ENCODE measurements at places on chromosomes 5 and 9.

DNA sequence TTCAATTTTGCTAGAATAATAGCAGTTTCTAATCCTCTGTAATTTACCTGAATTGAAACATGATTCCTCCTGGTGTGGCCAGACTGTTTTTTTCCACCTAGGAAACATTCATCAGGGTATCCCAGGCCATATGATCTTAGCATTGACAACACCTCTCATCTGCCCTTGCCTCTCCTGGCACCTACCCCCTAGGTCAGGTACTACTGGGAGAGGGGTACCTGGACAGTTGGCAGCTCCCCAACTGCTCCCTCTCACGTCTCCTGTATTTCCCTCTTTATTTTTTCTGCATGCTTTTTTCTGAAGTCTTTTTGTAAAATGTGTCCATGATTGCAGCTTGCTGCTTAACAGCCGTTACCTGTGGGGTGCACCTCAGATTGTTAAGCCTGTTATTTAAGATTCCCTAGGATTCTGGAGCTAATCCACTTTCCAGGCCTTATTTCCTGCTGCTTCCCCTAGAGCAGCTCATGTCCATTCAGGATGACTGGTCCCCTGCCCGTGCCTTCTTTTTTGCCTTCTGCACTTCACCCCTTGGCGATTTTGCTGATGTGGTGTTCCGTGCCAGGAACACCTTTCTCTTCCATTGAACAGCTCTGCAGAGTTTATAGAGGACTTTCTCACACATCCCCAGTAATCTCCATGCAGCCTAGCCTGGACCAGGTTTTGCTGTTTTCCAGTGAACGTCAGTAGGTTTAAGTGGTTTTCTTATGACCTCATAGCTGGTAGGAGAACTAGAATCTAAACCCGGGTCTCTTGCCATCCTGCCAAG lies 33.6 kb downstream of the SNX30 start:
- no peak for DNase-seq

- no peak for DNase-seq
Measured at GRCh38 chr5:166074582-166075481, 2216.6 kb upstream of the WWC1 start.

DNA sequence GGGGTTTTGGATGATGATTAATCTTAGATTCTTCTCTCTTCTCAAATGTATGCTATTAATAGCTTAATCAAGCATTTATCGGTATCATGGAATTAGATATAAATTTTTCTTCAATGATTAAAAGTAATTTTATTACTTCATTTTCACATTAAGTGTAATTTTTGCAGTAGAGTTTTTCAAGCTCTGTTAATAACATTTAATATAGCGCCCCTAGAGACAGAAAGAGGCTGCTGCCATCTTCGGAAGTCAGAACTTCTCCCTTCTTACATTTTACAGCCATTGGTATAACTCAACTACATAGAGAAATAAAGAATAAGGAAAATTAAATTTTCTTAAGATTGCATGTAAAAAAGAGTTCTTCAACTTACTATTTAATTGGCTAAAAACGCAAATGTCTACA lies 540.3 kb downstream of the GABRG2 start:
- no peak for DNase-seq

GRCh38 chr5:169826618-169827017 lies 153.7 kb downstream of the INSYN2B start:
- DNase-seq, result no peak

DNA sequence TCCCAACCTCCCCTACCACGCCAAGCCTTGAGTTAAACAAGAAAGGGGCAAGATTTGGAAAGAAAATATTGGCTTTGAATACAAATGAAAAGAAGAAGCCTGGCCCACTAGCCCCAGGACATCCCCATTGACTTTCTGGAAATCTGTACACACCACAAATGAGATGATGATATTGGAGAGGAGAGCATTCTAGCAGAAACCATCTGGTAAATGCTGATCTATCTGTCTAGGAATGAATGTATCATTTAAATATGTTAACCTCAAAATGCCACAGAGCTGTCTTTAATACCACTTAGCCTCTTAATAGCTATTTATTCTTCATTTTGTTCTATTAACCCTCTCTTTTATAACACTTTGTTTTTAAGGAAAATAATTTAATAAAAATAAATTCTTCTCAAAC lies 270.2 kb upstream of the PDE4D start:
- no peak for DNase-seq

GRCh38 chr5:59002162-59002825 lies 419.4 kb downstream of the RAB3C start:
- DNase-seq, result no peak

DNA sequence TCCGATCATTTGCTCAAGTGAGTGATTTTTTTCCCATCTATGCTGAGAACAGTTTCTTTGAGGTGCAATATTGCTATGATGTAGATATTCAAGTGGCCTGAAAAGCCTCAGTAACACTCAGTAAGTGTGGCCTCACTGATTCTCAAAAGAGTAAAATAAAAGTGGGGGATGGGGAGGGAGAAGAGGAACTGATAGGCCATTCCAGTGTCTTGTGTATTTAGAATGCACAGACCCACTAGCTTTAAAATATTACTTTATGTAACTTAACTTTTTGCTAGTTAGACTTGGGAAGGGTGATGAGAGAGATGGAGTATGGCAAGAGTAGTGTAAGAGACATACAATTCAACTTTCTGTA lies 79.5 kb upstream of the ZNF608 start:
- DNase-seq, result no peak

- no peak for DNase-seq
Measured at GRCh38 chr5:143349177-143349576, 54.3 kb downstream of the NR3C1 start.

DNA sequence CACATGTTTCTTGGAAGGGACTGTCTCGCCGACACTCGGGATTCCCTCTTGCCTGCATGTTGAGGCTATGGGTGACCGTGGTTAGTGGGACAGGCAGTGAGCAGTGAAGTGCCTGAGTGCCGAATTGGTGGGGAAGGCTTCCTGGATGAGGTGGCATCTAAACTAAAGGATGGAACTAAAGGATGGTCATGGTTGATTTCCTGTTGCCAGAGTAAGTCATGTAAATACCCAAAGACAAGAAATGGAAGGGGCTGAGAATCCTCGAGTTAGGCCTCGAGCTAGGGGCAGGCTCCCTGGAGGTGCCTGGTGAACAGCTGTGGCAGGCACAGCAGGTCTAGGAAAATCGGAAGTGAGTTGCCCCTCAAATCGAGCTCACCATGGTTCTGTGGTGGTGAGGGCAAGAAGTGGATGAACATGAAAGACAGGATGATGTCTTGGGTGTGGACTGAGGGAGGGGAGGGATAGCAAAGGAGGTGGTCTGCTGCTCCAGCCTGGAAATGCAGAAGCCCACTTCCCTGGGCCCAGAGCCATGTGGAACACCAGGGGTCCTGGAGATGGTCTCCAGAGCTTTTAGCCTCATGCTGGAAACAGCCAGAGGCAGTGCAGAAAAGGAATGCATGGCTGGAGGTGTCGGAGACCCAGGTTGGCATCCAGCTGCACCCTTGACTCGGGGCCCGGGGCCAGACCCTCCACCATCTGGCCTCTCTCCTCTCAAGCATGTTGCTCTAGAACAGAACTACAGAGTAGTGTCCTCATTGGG lies 12.2 kb downstream of the CD74 start:
- no peak for DNase-seq

- no peak for DNase-seq
Measured at GRCh38 chr9:8628791-8629190, 829.2 kb upstream of the DMAC1 start.

GRCh38 chr5:60295423-60295822 lies 401.9 kb upstream of the PDE4D start:
- no peak for DNase-seq

DNA sequence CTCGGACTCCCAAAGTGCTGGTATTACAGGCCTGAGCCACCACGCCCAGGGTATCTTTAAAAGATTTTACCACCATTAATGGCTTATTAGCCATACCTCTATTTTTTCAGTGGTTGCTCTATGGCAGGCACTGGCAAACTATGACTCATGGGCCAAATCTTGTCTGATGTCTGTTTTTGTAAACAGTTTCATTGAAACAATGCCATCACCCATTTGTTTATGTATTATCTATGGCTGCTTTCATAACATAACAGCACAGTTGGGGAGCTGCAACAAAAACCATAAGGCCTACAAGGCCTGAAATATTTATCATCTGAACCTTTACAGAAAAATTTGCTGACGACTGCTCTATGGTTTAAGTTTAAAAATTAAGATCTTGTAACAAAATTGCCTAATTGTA lies 66.8 kb downstream of the SLC38A9 start:
- DNase-seq, result peak; percentile 52

Measured in AG09319 (cell line).